ENCODE measurements at places on chromosomes 2 and 18.

DNA sequence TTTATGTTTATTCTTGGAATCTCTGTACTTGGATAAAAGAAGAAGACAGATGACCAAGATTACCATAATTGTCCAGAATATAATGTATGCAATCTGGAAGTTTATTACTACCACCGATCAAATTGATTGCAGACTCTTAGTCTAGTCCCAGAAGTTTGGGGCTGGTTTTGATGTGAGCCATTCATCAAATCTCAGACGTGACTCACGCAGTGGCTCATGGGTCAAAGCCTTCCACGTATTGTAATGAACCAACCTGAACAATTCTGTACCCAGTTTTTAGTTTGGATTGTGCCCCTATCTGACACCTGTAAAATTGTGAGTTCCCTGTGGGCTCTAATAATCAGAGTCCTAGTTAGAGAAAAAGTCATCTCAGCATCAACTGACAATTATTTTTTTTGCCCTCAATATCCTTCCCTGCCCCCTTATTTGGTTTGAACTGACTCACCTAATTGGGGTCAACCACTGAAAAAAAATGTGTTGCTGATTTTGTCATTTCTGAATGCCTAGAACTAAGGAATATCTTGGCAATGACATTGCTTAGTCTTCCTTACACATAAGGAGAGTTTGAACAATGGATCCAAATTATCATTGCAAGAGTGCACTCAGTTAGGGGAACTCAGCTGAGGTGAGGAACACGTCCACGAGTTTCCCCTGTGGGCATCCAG lies 219.5 kb upstream of the NRP2 start:
- DNase-seq = no peak

DNA sequence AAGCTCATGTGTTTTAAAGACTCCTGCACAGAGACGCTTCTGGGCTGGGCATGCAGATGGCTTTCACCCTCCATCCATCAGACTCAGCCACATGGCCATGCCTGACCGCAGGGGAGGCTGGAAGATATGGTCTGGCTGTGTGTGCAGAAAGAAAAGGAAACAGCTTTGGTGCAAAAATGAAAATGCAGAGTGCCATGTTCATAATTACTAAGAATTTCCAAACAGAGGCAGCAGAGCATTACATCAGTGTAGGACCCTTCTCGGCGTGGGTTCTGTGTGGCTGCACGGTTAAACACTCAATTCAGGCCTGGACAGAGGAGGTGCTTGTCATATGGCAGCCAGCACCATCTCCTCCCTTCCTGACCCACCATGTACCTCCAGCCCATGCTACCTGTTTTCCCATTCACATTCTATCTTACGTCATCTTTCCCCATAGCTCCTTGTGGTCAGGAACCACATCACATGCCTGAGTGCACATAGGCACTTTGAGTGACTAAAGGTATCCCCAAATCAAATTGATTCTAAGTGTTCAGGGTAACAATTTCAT lies 200.3 kb upstream of the ID2 start:
- no peak for DNase-seq

- DNase-seq = no peak
These were observed 217.1 kb downstream of the SETBP1 start for GRCh38 chr18:44897816-44898215.

DNA sequence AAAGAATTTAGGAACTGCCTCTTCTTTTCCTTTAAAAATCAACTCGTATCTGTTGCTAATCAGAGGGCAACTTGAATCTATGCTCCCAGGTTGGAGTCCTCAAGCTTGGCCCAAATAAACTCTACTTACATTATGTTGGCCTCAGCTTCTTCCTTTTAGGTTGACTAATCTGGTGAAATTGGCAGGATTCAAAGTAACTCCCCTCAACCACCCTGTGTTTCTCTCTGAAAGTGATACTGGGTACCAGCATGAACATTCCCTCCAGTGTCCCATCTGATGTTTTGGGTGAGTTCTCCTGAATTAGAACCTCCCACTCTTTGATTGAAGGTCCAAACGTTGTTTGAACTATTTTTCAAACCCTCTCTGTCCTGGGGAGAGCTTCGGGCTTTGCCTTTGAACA lies 41.3 kb upstream of the MSH6 start:
- no peak for DNase-seq

GRCh38 chr2:96529376-96530143 lies 7.0 kb upstream of the ARID5A start:
- no peak for DNase-seq

DNA sequence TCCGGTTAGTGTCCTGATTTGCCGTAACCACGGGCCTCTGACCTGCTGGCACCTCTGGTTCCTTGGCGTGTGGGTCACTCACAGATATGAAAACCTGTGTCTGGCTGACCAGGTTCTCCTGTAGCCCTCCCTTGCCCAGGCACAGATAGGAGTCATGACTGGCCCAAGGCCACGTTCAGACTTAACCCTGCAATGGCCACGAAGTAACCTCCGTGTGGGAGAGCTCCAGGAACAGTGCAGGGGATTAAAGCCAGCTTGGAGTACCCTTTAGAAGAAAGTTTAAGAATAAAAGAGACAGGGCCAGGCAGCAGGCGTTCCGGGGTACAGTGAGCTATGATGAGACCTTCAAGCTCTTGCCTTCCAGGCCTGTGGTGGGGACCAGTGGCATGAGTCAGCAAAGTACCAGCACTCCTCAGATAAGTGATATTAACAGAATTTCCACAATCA lies 25.5 kb downstream of the CENPO start:
- no peak for DNase-seq

DNA sequence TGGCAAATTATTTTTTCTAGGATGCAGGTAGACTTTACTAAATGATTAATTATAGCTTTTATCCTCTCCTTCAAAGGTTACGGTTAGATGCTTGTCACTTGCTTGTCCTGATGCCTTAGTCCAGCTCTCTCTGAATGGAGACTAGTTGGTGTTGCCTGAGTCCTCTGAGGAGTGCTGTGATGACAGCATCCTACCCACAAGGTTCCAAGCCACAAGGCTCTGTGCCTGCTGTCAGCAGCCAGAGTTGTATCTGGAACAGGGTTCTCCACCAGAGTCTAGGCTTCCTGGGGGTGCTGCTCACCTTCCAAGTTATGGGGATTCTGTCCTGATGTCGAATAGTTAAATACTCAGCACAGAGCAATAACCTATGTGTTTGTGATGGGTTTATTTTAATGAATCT lies 125.7 kb downstream of the GALNT1 start:
- DNase-seq = no peak

DNA sequence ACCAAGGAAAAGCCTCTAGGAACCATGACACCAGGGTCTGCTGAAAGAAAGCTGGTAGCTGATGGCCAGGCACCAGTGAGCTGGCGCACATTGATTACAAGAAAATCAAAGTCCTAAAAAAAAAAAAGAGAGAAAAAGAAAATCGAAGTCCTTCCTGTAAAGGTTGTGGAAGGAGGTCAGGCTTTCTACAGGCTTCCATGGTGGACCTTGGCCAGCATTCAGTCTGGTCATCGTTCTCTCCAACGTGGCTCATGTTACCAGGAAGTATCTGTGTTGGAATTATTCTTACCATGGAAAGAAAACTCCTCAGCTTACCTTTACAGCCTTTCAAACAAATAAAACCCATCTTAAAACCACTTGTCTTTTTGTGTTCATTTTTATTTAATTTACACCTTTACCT lies 65.6 kb downstream of the CYB5A start:
- no peak for DNase-seq

DNA sequence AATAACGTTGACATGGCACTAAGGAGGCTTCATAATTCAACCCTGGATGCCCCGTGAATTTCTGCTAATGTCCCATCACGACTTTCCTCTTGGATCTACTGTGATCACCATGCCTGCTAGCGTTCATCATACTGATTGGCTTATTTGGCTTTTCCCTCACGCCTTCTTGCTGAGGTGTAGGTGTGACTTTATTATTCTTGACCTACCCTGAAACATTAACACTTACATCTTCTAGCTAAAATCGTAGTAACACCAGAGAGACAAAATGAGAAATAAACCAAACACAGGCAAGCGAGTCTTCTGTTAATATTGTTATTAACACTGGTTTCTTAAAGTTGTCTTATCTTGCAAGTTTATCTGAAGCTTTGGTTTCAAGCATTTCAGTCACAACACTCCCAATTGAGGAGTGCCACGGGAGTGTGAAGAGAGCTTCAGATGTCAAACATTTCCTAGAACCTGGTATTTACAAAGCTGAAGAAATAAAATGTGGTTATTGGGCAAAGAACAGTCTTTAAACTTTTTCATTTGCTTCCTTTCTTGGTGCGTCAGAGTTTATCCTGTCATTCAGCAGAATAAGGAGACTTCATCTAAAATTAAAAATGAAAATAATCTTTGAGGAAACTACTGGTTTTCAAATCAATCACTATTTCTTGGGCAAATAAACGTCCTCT lies 15.4 kb upstream of the STAT1 start:
- DNase-seq = no peak

- no peak for DNase-seq
These were observed 55.3 kb downstream of the ARHGEF4 start for GRCh38 chr2:130891966-130892365.

DNA sequence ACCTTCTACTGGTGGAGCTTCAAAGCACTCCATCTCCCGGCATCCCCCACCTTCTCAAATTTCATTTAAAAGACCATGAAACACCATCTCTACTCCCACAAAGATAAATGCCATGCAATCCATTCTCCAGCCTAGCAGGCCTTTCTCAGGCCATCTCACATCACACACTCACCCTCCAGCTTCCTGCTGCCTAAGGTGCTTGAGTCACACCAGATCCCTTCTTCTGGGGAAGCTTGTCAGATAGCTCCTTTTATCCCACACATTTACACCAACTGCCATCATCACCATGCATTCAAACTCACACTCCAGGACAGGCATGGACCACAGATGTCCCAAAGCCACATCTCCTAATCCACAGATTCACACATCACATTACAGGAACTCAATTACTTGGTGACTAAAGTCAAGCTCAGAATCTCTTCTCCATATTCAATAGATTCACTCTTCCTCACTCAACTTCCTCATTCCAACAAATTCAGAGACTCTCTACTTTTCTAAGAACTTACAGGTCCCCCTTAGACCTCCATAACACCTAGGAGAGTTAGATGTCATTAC lies 292.5 kb downstream of the TNS1 start:
- peak; percentile 62 for DNase-seq

GRCh38 chr18:21820033-21820810 lies 79.6 kb downstream of the MIB1 start:
- no peak for DNase-seq

GRCh38 chr2:217491271-217491670 lies 511.5 kb downstream of the TNS1 start:
- no peak for DNase-seq

- DNase-seq = no peak
These were observed 52.1 kb upstream of the ACAA2 start for GRCh38 chr18:49865401-49865800.

GRCh38 chr2:191158193-191158592 lies 7.4 kb upstream of the STAT4 start:
- DNase-seq = no peak

GRCh38 chr2:151347906-151348305 lies 9.5 kb upstream of the TNFAIP6 start:
- no peak for DNase-seq

DNA sequence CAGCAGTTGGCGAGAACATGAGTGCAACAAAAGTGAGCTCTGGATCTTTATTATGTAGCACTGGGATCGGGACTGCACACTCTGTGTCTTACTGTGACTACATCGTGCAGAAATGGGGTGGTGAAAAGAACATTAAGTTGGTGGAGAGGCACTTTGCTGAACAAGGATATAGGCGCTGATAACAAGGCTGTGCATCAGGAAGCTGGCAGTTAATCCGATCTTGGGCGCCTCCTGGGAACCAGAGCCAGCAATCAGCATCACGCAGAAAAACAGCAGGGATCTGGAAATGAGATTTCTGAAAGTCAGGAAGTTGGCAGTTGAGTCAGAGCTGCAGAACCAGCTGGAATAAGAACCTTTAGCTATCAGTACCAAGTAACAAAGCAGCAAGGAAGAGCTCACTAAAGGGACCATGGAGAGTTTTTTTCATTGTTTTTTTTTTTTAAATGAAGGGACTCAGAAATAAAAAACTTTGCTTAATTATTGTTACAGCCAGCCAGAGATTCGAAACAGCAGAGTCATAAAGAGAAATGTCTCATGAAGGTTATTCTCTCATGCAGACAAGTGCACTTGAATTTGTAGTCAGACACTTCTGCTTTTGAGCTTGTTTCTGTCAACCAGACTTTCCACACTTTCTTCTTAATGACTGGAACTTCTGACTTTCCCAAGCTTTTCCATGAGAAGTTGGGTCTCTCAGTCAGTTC lies 22.8 kb upstream of the MYO3B start:
- DNase-seq = no peak

- no peak for DNase-seq
These were observed 1261.6 kb upstream of the NXPH2 start for GRCh38 chr2:140041811-140042210.

DNA sequence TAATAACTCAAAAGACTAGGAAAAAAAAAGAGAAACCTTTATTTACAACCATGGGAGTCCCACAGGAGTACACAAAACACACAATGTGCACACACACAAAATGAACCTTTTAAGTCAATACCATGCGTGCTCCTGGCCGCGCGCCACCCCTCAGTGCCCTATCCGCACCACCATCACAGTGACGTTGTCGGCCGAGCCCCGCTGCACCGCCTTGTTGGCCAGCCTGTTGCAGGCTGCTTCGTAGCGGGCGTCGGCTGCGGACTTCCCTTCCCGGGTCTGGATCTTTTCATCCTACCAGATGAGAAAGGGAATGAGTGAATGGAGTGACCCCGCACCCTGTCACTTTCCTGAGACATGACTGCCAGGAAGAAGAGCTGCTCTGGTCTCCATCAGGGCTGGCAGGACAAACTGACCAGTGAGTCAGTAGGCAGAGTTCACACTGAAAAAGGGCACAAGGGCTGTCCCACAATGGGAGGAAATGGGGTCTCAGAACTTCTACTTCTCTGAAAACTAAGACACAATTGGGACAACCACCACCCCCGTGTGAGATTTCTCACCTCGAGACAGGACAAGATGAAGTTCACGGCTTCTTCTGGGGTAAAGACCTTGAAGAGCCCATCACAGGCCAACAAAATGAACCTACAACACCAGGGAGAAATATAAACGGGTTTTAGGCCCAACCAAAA lies 11.8 kb downstream of the ERFE start:
- no peak for DNase-seq

DNA sequence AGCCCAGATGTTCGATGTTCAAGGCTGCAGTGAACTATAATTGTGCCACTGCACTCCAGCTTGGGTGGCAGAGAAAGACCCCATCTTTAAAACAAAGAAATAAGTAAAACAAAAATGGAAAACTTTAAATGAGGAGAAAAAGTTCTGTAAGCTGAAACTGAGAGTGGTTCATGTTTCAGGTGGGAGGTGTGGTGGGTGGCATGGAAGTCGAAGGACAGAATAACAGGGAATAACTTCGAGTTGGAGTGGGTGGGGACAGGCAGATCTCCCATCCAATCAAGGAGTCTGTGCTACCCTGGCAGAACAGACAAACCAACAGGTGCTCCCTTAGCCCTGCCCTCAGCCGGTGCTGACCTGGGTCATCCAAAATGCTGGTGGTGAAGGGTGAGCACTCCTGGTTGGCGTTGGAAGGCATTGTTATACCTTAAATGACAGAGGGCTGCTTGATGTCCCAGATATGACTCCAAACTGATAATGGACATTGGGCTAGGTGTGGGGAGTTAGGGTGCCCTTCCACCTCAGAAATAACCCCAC lies 328.4 kb downstream of the DYSF start:
- DNase-seq = no peak

GRCh38 chr2:205700331-205701132 lies 18.2 kb downstream of the NRP2 start:
- peak; percentile 53 for DNase-seq

- DNase-seq = no peak
These were observed 67.8 kb downstream of the CIB4 start for GRCh38 chr2:26573241-26573925.

- no peak for DNase-seq
These were observed 55.9 kb downstream of the ACVR1C start for GRCh38 chr2:157572725-157573124.

GRCh38 chr2:117985092-117985491 lies 28.8 kb downstream of the CCDC93 start:
- no peak for DNase-seq
